Mesothelial cell of epicardium (in vitro differentiated cells): ENCODE measurements at places on chromosomes 5 and 9.
A peak's percentile ranks its signal among the peaks of the same experiment; 100 is the strongest.

- DNase-seq = no peak
These were observed 506.1 kb downstream of the BNC2 start for GRCh38 chr9:16364347-16364746.

DNA sequence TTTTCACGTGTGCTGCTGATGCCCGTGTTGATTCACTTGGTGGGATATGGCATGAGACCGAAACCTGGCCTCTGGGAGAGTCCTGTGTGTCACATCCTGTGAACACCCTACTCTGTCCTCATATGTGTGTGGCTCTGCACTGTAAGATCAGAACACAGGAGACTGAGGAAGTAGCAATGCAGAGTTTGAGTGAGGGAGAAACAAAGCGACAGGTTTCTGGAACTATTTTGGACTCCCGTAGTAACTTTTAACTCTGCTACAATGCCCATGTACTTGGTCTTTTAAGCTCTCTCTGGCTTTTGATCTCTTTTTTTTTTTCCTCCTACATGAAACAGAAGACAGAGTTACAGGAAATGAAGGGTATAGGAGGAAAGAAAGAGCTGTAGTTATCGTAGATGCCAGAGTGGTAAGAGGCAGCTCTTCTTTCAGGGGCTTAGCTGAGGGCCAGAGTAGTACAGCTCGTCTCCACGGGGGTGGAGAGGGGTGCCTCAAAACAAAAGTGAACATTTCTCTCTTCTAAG lies 26.6 kb downstream of the GRAMD2B start:
- DNase-seq = no peak

DNA sequence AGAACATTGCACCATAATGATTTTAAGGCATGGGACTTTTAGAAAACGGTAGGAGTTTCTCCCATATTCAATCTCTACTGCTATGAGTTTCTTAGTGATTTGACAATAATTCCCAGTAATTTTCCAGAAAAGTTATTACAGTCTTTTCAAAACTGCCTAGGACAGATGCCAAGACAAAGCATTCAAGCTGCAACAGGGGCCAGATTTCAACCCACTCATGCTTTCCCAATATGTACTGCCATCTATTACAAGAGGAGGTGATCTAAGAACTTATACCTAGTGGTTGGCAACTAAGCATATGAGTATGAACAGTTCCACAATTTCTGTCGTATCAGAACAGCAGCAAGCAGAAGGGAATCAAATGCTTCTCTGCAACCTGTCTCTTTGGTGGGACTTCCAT lies 95.1 kb upstream of the TMED7 start:
- DNase-seq = no peak

- DNase-seq = no peak
These were observed 57.8 kb downstream of the IZUMO3 start for GRCh38 chr9:24487946-24488345.

GRCh38 chr5:88889189-88890069 lies 6.4 kb upstream of the MEF2C start:
- DNase-seq = peak; percentile 21

DNA sequence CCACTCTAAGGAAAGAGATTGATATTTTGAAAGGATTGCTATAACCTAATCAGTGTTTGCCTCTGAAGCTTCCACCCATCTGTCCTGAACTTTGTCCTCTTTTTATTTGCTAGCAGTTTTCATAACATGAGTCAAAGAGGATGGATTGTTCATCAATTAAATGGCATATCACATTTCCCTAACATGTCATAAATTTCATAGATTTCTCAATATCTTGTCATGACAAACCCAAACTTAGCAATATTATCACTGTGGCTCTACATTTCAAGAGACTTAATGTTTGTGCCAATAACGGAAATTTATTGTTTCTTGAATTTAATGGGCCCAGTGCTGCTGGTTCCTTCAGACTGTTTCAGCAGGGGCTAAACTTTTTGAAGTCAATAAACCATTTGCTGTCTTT lies 330.3 kb downstream of the CAAP1 start:
- no peak for DNase-seq

DNA sequence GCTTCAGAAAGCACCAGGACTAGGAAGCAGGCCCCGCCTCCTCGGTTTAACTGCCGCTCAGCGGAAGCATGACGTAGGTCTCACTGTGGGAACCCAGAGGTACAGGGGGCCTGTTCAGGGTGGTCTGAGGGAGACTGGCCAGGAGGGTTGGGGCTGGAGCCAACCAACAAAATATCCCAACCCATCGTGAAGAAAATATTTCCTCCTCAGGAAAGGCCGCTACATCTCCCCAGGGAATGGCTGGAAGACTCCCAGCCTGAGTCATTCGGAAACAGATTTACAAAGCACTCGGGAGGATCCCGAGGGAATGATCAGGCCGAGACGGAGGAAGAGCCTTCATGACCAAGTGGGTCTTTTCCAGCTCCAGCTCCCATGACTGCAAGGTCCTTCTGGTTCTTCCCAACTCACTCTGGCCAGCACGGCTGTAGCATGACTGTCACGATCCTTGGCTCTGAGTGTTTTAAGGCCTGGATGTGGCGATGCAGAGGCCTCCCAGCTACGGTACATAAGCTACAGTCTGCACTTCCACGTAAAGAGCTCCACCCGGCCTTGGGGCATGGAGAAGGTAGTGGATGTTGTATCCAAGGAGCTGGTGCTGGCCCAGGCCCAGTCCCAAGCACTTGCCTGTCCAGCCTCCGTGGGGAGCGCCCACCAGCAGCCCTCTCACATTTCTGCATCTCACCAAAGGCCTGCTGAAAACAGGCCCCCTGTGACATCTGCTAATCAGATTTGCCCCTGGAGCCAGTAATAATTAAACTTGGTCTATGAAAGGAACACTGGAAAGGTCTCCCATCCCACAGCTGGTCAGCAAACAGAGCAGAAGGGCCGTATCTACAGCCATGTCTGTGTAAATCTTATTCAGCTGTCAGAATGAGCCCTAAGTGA lies 100.6 kb downstream of the LHFPL2 start:
- DNase-seq = no peak

- DNase-seq = no peak
These were observed 5.1 kb downstream of the ITGA2 start for GRCh38 chr5:52994266-52994665.

GRCh38 chr9:126611592-126612325 lies 2.0 kb upstream of the LMX1B start:
- DNase-seq = peak; percentile 89

GRCh38 chr9:72839085-72839484 lies 113.8 kb downstream of the ALDH1A1 start:
- no peak for DNase-seq

- DNase-seq = no peak
These were observed 7.9 kb downstream of the QSOX2 start for GRCh38 chr9:136237486-136238341.

- no peak for DNase-seq
These were observed 15.4 kb upstream of the UBAP1 start for GRCh38 chr9:34163434-34163833.

DNA sequence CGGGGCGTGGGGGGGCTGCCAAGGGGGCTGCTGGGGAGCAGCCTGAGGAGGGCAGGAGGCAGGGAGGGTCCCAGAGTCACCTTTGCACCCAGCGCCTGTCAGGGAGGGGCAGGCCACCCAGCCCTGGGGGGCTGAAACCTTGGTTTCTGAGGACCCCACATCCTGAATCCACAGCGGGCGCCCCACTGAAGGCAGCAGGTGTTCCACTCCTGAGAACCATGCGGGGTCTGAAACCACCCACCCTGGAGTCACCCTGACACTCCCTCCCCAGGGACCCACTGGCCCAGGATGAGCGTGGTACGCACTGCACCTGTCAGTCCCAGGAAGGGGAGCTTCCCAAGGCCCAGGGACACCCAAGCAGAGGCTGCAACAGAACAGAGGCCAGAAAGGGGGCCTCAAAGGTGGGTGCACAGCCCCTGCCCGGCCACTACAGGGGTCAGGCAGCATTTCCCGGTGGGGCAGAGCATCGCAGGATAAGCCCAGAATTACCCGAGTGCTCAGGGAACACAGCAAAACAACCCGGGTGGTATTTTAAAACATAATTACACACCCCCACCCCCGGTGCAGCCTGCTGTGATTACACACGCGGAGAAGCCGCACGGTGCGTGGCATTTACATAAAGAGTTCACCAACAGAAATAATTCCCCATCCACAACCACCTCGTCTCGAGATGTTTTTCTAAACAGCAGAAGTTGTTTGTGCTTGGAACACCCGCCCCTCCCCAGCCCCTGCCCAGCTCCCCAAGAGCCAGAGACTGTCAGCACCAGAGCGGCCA lies 57.3 kb upstream of the UBAC1 start:
- no peak for DNase-seq

GRCh38 chr9:36893911-36894310 lies 140.2 kb downstream of the PAX5 start:
- DNase-seq = no peak

DNA sequence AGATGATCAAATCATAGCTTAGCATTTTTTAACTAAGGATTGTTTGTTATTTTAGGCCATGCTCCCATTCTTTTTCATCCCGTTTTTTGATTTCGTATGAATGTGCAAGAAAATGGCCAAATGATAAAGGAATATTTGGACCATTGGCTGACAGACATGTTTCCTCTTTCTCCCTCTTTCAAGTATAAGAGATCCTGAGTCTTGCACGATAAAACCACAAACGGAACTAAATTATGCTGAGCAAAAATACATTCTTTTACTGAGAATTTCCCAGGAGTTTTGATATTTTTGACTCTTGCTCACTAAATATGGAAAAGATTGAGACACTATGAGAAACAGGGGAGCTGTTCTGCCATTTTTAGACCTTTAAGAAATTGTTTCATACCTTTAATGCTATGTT lies 90.4 kb upstream of the KLF9 start:
- no peak for DNase-seq

GRCh38 chr5:174718880-174719610 lies 5.3 kb upstream of the MSX2 start:
- DNase-seq = no peak

- no peak for DNase-seq
These were observed 47.4 kb downstream of the NDUFS4 start for GRCh38 chr5:53607886-53608285.

GRCh38 chr5:75116856-75117255 lies 64.5 kb upstream of the GCNT4 start:
- DNase-seq = no peak

DNA sequence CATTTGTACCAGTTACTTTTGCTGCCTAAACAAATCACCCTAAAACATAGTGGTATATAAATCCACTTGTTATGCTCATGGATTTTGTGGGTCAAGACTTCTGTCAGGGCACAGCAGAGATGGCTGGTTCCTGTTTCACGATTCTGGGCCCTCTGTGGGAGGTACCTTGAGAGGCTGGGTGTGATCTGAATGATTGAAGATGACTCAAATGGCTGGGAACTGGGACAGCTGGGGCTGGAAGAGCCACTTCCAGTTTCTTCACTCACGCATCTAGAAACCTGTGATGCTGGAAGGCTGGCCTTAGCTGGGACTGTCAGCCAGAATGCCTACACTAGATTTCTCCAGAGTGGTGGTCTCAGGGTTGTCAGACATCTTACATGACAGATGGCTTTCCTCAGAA lies 88.1 kb downstream of the KIF4B start:
- DNase-seq = no peak

DNA sequence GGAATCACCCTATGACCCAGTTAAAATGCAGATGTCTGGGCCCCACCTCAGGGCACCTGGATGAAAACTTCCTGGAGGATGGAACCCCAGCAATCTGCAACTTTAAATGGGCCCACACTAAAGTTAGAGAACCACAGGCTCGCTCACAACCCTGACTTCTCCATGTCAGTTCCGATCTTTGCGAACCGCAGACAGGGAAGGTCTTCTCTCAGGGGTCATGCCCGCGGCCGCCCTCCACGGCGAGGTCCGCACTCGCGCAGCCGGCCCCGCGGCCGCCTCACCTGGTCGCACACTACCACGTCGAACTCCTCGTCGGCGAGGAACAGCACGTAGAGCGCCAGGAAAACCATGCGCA lies 499 bp downstream of the ALG2 start:
- no peak for DNase-seq

GRCh38 chr9:3647652-3648051 lies 121.9 kb upstream of the RFX3 start:
- DNase-seq = no peak

- DNase-seq = no peak
These were observed 25.4 kb upstream of the MYOT start for GRCh38 chr5:137842296-137842695.

GRCh38 chr5:176818391-176819098 lies 8.2 kb downstream of the UNC5A start:
- no peak for DNase-seq

- no peak for DNase-seq
These were observed 20.3 kb downstream of the C5orf63 start for GRCh38 chr5:127053049-127053448.

DNA sequence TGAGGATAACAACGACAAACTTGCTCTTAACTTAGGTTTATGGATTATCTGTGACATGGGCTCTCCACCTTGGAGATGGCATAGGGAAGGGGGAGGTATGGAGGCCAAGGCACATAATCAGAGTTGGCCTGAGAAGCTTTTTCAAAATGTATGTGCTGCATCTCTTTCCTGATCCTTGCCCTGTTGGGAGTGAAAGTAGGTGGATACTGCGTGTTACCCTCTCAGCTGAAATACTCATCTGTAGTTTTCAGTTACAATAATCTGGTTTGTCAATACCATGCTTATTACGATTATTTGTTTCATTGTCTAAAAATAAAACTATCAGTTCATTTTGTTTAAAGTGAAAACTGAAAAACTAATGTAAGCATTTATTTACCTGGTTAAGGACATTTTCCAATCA lies 86.7 kb downstream of the SLC44A1 start:
- no peak for DNase-seq

DNA sequence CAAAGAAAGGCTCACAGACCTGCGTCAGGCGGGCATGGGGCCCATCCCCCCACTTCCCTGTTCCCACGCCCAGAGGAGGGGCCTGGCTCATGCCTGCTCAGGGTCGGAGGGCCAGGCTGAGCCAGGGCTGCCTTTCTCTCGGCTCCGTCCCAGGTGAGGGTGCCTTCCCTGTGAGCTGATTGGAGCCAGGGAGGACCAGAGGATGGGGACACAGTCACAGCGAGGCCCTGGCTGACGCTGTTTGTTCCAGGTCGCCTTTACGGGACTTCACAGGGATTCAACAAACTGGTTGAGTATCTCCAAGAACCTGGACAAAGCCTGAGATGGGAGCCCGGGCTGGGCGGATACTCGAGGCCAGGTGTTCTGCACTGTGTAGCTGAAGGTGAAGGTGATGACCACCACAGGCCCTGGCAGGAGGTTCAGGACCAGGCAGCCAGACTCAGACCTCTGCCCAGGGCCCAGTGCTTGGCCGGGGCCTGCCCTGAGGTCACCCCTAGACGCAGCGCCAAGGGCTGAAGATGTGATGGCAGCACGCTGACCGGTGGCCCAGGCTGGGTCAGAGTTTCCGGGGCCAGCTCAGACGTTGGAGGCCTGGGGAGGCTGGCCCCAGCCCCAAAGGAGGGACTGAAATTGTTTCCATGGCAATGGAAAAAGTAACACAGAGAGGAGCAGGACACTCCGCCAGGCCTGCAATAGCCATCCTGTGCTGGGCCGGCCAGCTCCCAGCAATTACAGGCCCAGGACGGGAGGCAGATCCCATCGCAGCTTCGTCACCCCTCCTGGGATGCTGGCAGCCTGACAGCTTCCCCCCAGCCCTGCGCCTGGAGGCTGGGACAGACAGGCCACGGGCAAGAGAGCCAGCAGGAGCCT lies 65.3 kb upstream of the ADAMTS2 start:
- DNase-seq = no peak
